Stimulated activated CD8-positive, alpha-beta memory T cell treated with anti-CD3 and anti-CD28 coated beads, Interleukin-12 subunit alpha, Interleukin-12 subunit beta, amount 100 ng/mL, for 1 hour (primary cell): ENCODE measurements at places on chromosomes 7 and 10.

DNA sequence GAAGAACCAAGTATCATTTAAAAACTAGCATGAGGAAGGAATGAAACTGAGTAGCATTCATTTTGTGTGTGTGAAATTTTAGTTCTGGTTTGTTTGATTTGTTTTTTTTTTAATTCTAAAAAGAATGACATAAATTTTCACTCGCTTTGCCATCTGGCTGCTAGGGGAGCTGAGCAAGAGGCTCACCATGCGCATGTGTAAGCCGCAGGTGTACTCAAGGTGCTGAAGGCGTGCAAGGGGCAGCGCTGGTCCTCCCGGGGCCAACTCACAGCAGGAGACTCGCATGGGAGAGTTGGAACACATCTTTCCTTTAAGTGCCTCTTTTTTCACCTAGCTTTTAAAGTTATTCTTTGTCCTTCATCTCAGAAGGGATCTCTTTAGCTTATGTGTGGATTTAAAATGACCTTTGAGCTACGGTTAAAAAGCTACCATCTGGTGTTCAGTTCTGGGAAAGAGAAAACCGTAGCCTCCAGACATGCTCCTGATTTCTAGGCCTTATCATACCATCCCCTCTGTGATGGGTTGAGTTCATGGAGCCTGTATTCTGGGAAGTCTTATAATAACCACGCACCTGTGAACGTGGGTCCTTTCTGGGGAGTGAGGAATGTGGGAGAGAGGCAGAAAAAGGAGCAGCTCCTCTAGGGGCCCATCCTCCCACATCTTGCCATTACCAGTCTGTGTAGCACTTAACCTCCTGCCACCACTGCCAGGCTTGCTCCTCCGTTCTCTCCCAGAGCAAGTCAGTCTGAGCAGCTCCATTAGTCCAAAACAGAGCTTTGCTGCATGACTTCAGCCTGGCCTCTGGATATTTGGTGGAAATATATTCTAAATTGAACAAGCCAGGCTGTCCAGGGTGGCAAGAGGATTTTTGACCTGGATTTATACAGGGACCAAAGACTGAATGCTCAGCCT is 61.9 kb downstream of the KLHDC10 start:
- DNase-seq, result no peak

DNA sequence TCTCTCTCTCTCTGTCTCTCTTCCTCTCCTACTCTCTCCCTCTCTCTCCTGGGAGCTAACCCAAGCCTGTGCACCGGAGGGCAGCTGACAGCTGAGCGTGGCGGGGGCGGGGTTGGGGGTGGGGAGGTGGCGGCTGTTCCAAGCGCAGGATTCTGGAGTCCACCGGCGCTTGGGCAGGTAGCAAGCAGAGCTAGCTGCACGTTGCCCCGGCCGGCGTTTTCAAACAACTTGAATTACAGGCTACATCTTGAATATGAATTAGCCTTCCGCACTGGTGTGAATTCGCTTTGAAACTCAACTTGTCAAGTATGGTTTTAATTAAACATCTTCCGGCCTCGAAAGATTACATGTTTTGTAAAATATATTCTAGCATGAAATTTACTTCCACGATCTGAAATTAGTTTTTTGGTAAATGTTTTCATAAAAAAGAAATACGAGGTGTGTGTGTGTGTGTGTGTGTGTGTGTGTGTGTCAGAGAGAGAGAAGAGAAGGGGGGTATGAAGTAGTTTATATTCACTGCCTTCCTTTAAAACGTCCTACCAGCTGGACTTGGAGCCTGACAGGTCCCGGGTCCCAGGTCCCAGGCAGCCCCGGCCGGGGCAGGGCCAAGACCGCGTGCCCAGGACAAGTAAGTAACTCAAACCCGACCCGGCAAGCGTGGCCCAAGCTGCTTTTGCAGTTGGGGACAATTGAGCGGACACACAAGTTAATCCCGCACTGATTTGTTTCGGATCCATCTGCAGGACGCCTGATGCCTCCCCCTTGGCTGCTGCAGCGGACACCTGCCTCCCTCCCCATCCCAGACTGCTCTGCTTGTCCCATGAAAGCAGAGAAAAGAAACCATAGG is 9.0 kb upstream of the DLX6 start:
- DNase-seq, result no peak

DNA sequence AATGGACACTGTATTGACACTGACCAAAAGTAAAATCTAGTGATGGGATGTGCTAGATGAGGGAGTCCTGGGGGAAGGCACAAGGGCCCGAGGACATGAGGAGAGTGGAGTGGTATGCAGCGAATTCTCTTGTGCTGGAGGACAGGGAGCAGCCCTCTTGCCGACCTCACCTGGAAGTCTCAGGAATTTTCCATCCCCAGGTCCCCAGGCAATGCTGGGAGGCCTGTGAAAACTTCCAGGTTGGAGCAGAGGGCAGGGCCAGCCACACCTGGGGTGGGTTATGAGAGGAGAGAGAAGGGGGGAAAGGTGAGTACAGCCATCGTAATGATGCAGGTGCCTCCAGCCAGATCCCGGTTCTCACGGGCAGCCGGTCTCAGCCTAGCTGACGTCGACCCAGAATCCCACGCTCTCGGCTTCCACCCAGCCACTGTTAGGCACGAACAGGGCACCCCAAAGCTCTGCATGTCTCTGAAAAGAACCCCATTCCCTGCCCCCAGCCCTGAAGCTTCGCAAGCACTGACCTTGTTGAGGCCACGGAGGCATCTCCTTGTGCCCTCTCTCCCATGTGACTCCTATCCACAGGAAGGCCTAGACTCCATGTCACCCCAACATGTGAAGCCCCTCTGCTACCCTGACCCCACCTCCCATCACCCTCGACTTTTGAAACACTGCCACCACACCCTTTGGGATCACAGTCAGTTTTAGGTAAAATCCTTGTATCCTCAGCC is 239.7 kb upstream of the MYO3A start:
- DNase-seq, result no peak

DNA sequence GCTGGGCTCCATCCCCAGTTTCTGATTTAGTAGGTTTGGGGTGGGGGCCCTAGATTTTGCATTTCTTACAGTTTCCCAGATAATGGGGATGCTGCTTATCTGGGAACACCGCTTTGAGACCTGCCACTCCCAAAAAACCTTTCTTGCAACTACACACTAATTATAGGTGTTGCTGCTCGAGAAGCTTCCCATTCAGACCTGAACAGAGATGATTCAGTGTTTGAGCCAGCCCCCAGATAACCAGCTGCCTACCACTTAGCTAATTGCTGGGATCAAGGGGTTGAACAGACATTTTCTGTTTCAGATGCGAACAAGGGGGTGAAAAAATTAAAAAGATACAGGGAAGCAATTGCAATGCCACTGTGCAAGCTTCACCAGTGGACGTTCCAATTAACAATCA is 448.5 kb downstream of the KCNMA1 start:
- DNase-seq, result no peak

DNA sequence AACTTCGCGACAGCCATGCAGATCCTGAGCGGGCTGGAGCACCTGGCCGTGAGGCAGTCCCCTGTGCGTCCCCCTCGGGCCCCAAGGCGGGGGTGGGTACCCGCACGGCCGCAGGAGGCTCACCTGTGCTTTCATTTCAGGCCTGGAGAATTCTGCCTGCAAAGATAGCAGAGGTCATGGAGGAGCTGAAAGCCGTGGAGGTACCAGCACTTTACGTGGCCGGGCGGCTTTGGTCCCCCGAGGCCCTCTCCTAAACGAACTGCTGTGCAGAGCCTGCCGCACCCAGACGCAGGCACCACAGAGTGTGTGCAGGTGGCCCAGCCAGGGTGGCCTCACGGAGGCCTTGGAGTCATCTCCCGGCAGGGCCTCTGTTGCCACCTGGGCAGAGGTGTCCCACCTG is 11.1 kb upstream of the UTF1 start:
- DNase-seq, result no peak

DNA sequence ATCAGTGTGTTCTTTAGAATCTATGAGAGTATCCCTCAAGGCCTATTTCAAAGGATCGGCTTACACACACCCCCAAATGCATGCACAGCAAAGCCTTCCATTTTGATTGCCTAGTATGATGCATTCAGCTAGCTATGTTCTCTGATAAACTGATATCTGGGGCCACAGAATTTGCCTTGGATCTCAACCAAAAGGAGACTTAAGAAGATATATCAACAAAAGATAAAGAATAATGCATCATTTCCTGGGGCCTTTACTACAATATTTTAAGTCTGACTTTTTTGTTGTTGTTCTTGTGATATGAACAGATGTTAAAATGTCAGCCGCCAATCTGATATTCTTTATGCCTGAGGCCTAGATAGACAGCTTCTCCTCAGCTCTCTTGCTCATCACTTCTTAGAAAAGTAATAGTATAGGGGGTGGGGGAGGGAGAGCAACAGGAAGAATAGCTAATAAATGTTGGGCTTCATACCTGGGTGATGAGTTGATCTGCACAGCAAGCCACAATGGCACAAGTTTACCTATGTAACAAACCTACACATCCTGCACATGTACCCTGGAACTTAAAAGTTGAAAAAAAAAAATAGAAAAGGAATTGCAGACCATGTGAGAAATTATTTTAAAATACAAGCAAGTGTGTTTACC is 792.9 kb upstream of the GHITM start:
- DNase-seq, result no peak

DNA sequence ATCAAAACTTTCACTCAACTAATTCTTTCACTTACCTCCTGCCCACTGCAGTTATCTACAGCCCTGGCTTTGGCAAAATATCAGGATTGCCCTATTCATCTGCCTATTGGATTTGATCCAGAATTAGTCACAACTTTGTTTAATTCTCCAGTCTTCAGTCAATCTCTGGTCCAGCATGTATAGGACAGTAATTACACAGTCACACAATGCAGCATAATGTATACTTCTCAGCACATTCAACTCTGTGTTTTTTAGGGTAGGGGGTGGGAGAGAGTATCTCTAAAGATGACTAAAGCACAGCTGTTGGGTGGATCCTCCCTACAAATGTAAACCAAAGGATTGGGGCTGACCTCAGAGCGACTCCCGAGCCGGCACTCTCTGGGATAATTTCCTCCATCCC is 17.7 kb upstream of the NRP1 start:
- no peak for DNase-seq

DNA sequence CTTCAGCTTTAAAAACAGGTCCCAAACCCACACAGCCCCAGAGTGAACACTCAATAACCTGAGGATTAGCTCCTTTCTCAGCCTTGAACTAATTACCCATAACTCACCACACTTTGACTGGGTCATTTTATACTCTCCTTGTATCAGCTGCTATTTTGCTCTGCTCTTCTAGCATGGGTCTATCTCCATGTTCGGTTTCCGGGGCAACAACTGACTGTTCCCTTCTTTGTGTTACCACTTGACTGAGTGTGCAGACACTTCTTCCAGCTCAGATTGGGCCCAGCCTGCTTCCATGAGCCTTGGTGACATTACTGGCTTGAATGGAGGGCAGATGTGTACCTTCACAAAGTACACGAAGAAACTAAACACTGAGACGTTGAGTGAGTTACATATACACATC is 31.5 kb upstream of the PRPS1L1 start:
- no peak for DNase-seq

DNA sequence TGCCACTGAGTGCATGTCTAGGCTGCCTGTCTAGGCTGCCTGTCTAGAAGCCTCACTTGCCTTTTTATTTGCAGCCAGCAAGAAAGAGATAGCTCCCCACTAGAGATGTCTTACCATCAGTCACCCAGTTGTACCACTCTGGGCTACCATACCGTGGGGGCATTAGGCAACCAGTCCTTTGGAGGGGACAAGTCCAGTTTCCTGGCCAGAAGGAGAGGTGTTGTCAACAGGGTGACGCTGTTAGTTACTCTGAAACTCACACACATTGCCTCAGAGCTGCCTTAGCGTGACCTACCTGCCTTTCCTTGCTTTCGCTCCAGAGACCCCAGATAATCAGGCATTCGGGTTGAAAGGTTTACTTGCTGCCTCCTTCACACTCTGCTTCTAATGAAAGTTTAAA is 155.4 kb downstream of the CELF2 start:
- DNase-seq, result no peak

GRCh38 chr7:30923774-30924413 is 12.2 kb downstream of the AQP1 start:
- no peak for DNase-seq
